CMK (cell line): ENCODE measurements at places on chromosomes 7 and 10.

- no peak for DNase-seq
These were observed 163.7 kb upstream of the CELF2 start for GRCh38 chr10:10853954-10854353.

- DNase-seq = no peak
These were observed 167.1 kb upstream of the SMIM30 start for GRCh38 chr7:113285411-113285810.

DNA sequence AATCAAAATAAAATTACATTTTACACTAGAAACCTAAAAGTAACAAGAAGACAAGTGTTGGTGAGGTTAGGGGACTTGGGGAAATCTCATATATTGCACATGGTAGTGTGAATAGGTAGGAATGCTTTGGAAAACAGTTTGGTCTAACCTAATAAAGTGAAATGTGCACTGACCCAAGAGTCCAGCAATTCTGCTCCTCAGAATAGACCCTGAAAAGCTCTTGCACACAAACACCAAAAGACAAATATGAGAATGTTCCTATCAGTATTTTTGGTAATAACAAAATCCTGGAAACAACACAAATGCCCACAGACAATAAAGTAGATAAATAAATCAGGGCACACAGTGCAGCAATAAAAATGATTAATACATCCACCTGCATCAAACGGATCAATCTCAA, 165.7 kb downstream of the GRID1 start:
- no peak for DNase-seq

- no peak for DNase-seq
These were observed 918.1 kb upstream of the POT1 start for GRCh38 chr7:125847692-125848091.

GRCh38 chr10:132589015-132589414, 51.4 kb downstream of the INPP5A start:
- DNase-seq = no peak

DNA sequence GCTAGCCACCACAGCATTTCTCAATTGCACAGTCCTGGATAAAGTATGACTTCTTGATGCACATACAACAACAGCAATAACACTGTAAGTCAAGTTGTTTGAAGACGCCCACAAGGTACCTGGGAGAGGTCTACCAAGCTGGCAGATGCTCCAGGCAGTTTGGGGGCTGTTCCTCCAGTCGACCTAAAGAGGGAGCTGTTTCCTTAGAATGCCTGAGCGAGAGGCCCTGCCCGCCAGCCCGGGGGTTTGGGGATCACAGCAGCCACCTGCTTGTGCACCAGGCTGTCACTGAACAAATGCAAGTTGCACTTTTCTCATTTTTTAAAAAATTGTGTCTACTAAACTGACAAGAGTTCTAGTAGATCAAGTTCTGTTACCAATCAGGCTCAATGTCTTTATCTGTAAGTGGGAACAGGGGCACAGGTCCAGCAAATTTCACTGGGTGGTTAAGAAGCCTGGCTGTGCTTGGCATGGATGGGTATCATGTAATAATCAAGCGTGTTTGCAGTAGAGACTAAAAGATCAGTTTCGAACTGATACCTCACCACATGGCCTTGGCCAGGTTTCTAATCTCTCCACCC, 193.8 kb upstream of the ADO start:
- no peak for DNase-seq

GRCh38 chr7:44973610-44974401, 5.0 kb downstream of the MYO1G start:
- no peak for DNase-seq

DNA sequence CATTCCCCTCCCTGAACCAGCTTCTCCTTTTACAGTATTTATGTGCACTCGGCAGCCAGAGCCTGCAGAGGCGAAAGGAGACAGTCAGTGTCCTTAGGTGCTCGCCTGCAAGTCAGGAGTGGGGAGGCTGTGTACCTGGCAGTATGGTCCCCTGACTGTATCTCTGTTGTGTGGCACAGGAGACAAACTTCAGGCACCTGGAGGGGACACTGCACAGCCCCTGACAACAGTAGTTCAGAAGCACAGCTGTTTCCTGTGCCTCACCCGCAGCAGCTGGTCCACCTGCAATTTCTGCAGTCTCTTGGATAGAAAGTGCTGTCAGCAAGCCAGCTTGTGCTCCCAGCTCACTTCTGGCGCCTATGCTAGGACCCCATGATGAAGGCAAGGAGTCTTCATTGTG, 73.4 kb upstream of the LAMB4 start:
- no peak for DNase-seq

- DNase-seq = no peak
These were observed 230.3 kb downstream of the SH2D4B start for GRCh38 chr10:80767963-80768362.

GRCh38 chr7:110104243-110104642, 986.7 kb upstream of the LRRN3 start:
- no peak for DNase-seq

GRCh38 chr7:7173956-7174632, 8.2 kb upstream of the C1GALT1 start:
- DNase-seq = no peak

GRCh38 chr10:42111076-42111475, 527.3 kb downstream of the ZNF33B start:
- DNase-seq = no peak
